ENCODE measurements at places on chromosomes 6 and 20.

DNA sequence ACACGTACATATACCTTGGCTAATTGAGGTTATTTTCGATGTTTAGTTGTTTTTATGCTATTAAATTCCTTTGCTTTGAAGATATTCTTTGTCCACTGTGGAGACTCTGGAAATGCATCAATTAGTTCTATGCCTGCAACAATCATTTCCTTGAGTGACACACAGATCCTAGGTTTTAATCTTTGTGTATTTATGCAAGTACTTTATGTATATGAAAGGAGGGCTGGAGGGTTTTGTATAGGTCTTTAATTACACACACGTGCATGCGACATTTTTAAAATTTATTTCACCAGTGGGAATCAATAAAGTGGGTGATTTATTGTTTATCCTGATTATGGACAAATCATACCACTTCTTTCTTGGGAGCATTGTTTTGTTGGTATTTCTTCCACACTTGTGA, 57.3 kb downstream of the ZFAND3 start:
- no peak for ATAC-seq

GRCh38 chr6:36033935-36034334, 6.3 kb downstream of the MAPK14 start:
- ATAC-seq: no peak

GRCh38 chr6:46917002-46917545, 4.7 kb downstream of the ADGRF5 start:
- ATAC-seq: no peak

GRCh38 chr6:57221191-57221935, 744 bp downstream of the RAB23 start:
- ATAC-seq: peak; percentile 73

- ATAC-seq: no peak
Observed at GRCh38 chr20:24668384-24668702, 198.9 kb downstream of the SYNDIG1 start.

GRCh38 chr6:106180208-106180607, 94.1 kb downstream of the PRDM1 start:
- ATAC-seq: no peak

GRCh38 chr20:24389686-24390085, 79.7 kb upstream of the SYNDIG1 start:
- ATAC-seq: peak; percentile 53

- no peak for ATAC-seq
Observed at GRCh38 chr6:44110005-44110676, 17.1 kb downstream of the MRPL14 start.

DNA sequence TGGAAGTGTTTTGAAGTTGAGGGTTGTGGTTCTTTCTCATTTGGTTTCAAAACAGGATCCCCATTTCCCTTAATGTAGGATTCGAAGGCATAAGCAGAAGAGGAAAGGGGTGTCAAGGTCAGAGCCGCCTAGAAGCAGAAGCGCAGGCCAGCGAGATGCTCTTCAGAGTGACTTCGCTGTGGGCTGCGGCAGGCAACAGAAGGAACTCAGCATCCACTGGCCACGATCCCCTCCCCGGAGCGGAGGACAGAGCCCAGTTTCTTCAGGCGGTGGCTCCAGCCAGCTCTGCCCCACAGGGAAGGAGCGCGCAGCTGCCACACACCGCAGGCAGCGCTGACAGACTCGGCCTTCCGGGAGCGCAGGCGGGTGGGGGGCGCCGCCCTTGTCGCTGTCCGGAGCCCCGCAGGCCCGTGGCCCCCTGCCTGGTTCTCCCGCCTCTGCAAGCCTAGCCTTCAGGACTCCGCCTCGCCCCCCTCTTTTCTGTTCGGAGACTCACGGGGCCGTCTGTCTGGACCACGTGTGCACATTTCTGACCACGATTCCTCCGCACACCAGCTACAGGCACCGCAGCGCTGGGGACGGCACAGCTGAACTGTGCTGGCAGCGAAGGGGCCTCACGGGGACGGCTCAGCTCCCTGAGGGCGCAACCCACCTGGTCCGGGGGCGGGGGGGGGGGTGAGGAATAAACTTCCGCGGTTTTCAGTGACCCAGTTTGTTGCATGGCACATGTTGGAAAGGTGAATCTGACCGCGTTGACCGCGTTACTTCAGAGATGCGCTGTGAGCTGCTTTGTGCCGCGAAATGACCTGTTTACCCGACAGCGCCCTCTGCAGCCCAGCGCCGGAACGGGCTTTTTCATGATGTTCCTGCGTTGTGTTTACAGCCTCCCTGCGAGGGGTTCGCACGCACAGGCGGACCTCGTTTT, 26.1 kb downstream of the TTLL2 start:
- peak; percentile 79 for ATAC-seq

GRCh38 chr6:90494067-90494780, 92.6 kb downstream of the MAP3K7 start:
- no peak for ATAC-seq

DNA sequence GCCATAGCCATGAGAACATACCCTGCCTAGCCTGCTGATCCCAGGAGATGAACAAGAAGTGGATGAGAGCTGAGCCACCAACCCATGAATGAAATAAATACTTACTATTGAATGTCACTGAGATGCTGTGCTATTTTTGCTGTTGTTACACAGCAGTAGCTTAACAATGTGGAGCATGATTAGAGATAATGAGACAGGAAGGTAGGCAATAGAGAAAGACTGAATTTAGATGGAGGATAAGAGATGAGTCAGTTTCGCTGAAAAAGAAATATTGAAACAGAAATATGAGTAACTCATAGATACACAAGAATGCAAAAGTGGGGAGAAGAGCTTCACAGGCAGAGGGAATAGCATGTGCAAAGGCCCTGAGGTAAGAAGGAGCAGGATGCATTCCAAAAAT, 94.9 kb upstream of the TOP1 start:
- no peak for ATAC-seq

DNA sequence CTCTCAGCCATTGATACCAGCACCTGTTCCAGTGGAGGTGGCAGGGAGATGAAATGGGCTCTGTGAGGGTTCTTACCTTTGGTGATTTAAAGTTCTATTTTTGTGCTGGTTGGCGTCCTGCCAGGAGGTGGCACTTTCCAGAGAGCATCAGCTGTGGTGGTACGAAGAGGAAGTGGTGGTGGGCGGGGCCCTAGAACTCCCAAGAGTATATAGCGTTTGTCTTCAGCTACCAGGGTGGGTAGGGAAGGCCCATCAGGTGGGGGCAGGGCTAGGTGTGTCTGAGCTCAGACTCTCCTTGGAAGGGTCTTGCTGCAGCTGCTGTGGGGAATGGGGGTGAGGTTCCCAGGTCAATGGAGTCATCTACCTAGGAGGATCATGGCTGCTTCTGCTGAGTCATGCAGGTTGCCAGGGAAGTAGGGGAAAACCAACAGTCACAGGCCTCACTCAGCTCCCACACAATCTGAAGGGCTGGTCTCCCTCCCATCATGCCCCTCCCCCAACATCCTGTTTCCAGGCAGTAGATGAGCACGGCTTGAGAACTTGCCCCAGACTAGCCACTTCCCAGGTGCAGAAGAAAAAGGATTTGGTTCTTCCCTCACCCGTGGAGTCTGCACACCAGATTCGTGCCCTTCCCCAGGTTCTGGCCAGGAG, 46.6 kb downstream of the MOXD1 start:
- no peak for ATAC-seq

DNA sequence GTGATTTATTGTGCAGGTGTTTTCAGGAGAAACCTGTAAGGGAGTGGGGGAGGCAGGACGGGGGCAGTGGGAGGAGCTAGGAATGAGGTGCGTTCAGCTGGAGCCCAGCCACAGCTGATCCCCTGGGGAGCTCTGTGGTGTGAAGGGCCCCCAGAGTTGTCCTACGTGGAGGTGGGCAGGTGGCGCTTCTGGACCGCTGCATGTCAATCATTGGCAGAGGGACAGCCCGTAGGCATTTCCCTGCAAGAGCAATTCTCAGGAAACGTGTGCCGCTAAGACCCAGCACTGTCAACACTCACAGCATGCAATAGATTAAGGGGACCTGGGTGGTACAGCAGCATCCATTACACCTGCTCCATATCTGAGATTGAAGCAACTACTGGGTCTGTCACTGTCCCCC, 88.0 kb downstream of the PRND start:
- no peak for ATAC-seq

DNA sequence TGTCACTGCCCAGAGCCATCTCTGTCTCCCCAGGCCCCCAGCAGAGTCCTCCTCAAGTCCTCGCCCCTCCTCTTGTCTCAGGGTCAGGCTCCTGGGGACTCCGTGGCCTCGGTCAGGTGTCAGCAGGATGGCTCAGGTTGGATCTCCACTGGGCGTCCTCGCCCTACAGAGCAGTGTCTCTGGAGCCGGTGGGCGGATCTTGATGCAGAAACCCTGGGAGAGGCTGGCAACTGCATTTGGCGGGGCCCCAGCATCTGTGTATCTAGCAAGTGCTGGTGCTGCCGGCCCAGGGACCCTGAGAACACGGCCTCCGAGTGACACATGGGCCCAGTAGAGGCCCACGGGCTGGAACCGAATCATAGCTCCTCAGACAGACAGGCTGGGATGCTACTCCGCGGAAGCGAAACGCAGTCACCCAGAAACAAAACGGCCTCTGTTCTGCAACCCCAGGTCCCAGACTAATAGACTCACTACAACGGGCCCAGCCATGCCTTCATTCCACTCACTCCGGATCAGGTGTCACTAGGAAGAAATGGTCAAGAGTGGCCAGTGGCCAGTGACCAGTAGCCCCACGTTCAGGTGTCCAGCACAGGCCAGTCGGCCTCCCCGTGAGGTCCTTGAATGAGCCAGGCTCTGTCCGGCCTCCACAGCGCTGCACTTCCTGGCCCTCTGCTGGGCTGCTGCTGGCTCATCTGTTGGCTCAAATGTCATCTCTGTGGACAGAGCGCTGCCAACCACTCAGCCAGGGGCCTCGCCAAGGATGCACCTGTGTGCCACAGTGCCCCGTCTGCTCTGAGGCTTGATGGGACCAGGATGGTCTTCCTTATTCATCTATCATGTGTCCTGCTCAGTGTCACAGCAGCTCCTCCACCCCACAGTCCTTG, 12.6 kb upstream of the FRMD1 start:
- no peak for ATAC-seq

- no peak for ATAC-seq
Observed at GRCh38 chr6:162409741-162410691, 317.6 kb downstream of the PRKN start.

DNA sequence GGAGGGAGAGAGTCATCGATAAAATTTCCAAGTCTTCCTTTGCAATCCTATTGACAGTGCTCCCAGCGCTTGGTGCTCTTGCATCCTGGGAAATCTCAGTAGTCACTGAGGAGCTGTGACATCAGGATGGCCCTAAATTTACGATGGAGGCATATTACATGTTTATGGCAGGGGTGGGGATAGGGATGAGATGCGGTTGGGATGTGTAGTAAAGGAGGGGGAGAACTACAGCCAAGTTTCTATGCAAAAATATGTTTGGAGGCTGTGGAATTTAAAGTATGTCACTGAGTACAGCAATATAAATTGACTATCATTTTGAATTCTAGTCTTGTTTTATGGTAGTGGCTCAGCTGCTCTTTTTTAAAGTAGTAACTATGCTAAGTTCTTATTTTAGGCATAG, 544.9 kb downstream of the PKHD1 start:
- ATAC-seq: no peak

GRCh38 chr20:52913650-52914387, 58.3 kb upstream of the TSHZ2 start:
- no peak for ATAC-seq

DNA sequence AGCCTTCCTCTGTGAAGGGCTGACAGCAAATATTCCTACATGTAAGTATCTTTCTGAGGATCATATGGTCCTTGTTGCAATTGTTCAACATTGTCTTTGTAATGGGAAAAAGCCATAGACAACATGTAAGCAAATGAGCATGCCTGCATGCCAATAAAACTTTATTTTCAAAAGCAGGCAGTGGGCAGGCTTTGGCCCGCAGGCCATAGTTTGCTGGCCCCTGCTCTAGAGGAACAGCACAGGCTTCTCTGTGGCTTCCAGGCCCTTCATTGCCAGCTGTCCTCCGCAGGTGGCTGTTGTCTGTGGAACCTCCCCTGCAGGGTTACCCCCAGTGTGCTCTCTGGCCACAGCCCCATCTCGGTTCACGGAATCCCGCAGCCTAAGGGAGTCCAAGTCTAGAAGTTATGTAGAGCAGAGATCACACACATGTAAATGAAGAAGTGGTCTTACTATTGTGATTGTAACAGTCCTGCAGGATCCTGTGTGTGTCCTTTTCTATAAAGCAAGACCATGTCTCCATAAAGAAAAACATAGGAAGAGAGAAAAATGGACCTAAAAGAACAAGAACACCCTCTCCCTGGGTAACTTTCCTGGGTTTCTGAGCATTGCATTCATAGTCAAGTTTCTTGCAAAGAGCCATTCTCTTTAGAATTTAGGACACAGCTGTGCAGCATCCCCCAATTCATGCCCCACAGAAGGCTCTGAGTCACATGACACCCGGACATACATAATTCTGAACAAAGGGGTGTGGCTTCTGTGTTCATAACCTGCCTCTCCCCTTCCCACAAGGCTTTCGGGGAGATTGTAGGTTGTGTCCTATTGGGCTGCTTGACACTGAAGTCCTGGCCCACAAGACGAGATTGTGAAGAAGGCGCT, 10.0 kb downstream of the UNC93A start:
- no peak for ATAC-seq

GRCh38 chr6:29743568-29743967, 20.3 kb downstream of the HLA-F start:
- no peak for ATAC-seq

- no peak for ATAC-seq
Observed at GRCh38 chr6:23055523-23055922, 486.2 kb downstream of the HDGFL1 start.

DNA sequence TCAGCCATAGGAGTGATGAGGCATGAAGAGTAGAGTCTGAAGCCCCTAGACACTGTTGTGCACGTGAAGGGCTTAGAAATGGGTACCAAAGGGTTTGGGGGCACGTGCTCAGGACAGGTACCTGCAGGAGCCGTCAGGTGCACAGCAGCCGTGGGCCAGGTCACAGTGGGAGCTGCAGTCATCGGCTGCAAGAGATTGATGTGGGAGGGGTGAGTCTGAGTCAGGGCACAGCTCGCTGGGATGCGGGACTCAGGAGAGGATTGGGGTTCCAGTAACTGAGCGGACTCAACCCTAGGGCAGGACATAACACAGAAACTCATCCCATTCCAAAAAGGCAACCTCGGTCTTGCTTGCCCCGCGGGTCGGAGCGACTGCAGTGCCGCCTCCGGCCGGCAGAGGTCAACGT, 1.1 kb downstream of the DLK2 start:
- ATAC-seq: peak; percentile 11

DNA sequence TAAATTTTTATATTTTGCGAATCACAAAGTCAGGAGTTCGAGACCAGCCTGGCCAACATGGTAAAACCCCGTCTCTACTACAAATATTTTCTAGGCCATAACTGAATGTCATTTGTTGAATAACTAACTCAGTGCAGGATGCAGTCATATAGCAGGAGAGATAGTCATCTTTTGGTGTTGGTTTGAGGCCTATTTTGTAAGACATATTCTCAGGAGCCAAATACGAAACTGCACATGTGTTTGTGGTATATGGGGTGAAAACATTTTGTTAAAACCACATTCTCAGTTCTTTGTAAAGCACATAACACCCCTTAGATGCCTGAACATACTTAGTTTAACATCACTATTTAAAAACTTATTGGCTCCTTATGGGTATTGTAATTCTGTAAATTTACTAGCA, 4.7 kb upstream of the ENPP5 start:
- ATAC-seq: no peak

- no peak for ATAC-seq
Observed at GRCh38 chr20:51060301-51060700, 37.4 kb upstream of the KCNG1 start.
